ENCODE measurements at places on chromosomes 6 and 20. TPM values are rescaled to one million over a fixed set of nuclear protein-coding genes. Genes with fewer than 3 reads are reported as not detected.
A peak's percentile ranks its signal among the peaks of the same experiment; 100 is the strongest.

DNA sequence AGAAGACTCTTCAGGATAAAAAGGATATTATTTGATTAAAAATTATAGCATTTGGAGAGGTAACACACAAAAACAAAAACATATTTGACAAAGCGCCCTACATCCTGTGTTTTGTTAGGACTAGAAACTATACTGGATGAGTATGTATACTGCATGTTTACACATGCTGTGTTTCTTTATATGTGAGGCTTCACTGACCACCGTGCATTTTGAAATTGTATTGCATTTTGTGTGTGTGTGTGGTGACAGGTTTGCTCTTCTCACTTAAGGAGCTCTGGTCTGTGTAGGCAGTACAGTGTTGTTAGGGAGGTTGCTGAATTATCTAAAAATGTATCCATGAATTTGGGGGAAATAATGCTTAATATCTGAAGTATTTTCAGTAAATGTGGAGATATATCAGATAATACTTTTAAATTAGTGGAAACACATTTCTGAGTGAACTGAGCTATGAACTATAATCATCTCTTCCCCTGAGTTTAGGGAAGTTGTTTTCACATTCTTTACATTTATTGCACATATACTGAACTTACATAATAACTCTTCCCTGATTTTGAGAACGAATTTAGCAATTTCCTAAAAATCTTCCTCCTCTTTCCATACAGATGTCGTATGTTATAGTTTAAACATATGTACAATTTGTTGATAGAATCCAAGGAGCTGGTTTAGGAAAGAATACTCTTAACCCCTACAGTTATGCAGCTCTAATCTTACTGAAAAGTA lies 43.3 kb downstream of the TMEM170B start:
- no peak for DNase-seq

GRCh38 chr20:48293671-48294070 lies 508.4 kb upstream of the SULF2 start:
- no peak for DNase-seq

- DNase-seq: no peak
Observed at GRCh38 chr6:75282706-75283105, 1.9 kb downstream of the TMEM30A start.

FAM217A gene
- total RNA-seq: not detected

- DNase-seq: no peak
Observed at GRCh38 chr20:53760025-53760441, 166.4 kb upstream of the ZNF217 start.

- DNase-seq: peak; percentile 92
Observed at GRCh38 chr20:43710370-43711044, 16.3 kb downstream of the GTSF1L start.

ASIP gene
- 0.82 TPM for total RNA-seq

RIPOR3 gene
- total RNA-seq: 0.53 TPM

RFX6 gene
- total RNA-seq: not detected

C4A gene
- 6.6 TPM for total RNA-seq

GRCh38 chr20:13839421-13840092 lies 54.7 kb downstream of the NDUFAF5 start:
- no peak for DNase-seq

DNA sequence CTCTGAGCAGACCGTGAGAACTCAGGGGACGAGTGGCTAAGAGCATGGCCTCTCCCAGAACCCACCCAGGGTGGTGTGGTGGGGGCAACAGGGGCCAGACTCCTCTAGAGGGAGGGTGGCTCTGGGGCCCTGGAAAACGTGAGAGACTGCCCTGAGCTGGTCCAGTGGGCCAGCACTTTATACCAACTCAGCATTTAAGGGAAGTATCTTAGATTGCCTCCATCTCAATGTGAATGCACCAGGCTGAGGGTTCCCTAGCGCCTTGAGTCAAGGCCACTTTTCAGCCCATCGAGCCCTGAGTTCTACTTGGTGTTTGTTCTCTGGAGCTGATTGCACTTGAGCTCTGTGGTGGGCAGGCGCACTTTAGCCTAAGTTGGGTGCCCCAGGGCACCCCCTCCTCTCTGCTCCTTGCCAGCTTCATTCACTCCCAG lies 42.0 kb upstream of the IRF4 start:
- DNase-seq: no peak

DNA sequence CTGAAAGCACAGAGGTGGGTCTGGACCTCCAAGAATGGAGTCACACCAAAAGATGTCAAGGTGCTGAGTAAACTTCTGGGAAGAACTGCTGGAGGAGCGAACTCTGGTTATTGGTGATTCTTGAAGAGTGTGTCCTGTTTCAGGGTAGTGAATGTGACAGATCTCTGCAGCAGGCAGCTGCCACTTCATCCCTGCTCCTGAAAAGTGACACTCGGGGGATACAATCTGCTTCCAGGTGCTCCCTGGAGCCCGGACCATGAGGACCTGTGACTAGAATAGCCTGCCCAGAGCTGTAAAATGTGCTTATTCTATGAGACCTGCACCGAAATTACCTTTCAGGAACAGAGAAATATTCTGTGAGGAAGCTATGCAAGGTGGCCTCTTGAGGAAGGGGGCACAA lies 191.1 kb downstream of the FOXC1 start:
- no peak for DNase-seq

DNA sequence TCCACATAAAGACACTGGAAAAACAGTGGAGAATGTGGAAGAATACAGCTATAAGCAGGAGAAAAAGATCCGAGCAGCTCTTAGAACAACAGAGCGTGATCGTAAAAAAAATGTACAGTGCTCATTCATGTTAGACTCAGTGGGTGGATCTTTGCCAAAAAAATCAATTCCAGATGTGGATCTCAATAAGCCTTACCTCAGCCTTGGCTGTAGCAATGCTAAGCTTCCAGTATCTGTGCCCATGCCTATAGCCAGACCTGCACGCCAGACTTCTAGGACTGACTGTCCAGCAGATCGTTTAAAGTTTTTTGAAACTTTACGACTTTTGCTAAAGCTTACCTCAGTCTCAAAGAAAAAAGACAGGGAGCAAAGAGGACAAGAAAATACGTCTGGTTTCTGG lies 57.1 kb downstream of the MAP3K4 start:
- no peak for DNase-seq

DNA sequence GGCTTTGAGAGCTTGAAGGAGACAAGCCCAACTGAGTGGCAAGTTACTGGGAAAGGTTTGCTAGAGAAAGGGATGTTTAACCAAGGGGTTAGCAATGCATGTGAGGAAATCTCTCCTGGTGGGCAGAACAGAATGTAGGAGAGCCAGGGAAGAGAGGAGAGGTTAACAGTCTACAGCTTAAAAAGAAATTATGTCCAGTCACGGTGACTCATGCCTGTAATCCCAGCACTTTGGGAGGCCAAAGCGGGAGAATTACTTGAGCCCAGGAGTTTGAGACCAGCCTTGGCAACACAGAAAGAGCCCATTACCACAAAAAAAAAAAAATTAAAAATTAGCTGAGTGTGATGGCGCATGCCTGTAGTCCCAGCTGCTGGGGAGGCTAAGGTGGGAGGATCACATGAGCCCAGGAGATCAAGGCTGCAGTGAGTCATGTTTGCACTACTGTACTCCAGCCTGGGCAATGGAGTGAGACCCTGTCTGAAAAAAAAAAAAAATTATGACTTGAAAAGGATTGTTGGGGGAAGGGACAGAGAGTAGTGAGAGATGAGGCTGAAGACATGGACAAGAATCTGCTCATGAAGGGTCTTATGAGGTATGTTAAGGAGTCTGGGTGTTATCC lies 264.9 kb downstream of the TBC1D7 start:
- DNase-seq: no peak

Data from OCI-LY7 (cell line).